ENCODE measurements at places on chromosomes 1 and 21. TPM values are rescaled to one million over a fixed set of nuclear protein-coding genes. Genes with fewer than 3 reads are reported as not detected.

The LENEP gene
- 1.0 TPM for total RNA-seq

The CYP4A11 gene
- not detected for total RNA-seq

The ZBTB21 gene
- total RNA-seq: 20.0 TPM

The CRYBG2 gene
- under 0.01 TPM for total RNA-seq

The S100A10 gene
- total RNA-seq: 41.3 TPM

The ATAD3C gene
- total RNA-seq: not detected

The BNIPL gene
- under 0.01 TPM for total RNA-seq

The CDC20 gene
- 98.9 TPM for total RNA-seq

The HHIPL2 gene
- under 0.01 TPM for total RNA-seq

The CD244 gene
- total RNA-seq: not detected

The IFFO2 gene
- total RNA-seq: 16.7 TPM

The KPNA6 gene
- 61.3 TPM for total RNA-seq

The SHE gene
- 0.36 TPM for total RNA-seq

The FCRL4 gene
- not detected for total RNA-seq

The C4BPA gene
- total RNA-seq: not detected

The CD164L2 gene
- total RNA-seq: not detected

The CREB3L4 gene
- 4.5 TPM for total RNA-seq

The ARTN gene
- not detected for total RNA-seq

The EPHX1 gene
- total RNA-seq: 81.1 TPM

The FASLG gene
- total RNA-seq: not detected

The PDZK1 gene
- 0.31 TPM for total RNA-seq

The SPATA45 gene
- not detected for total RNA-seq

The TMEM240 gene
- 4.7 TPM for total RNA-seq
